ENCODE measurements at places on chromosomes 2 and 18.

DNA sequence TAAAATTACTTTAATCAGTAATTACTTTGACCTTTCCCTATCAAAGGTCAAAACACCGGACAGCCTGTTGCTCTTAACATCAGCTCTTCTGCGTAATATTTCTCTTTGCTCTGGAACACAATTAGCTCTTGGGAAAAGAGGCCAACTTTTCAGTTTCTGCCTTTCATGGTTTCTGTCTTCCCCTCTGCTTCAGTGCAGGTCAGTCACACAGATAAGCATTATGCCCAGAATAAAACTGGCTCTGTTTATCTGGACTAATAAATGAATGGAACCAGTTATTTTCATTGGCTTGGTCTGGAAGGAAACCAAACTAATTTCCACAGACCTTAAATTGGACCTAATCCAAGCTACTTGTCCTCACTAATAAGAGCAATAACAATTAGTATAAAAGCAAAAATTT is 26.2 kb upstream of the GALNT3 start:
- no peak for DNase-seq

GRCh38 chr2:238994876-238995275 is 147.0 kb downstream of the TWIST2 start:
- no peak for DNase-seq

DNA sequence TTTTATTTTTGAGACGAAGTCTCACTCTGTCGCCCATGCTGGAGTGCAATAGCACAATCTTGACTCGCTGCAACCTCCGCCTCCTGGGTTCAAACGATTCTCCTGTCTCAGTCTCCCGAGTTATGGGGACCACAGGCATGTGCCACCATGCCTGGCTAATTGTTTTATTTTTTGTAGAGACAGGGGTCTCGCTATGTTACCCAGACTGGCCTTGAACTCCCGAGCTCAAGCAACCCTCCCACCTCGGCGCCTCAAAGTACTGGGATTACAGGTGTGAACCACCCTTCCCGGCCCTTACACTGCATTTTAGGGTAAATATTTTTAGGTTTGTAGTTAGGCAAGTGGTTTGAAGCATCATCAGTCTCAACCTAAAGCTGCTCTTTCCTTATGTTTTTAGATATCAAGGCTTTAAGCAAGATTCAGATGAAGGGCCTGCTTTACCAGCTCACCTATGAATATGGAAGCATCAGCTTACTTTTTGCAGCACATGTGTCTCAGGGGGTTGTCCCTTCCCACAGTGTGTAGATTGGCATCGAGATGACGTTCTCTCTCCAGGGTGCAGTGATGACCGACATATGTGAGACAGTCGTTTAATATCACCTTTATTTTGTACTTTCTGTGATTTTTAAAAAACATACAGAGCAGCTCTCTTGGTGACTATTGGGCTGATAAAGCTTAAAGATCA is 47.2 kb downstream of the ATIC start:
- no peak for DNase-seq

- no peak for DNase-seq
Measured at GRCh38 chr2:23446916-23447315, 61.9 kb downstream of the KLHL29 start.
